ENCODE measurements at places on chromosomes 5 and 9.

DNA sequence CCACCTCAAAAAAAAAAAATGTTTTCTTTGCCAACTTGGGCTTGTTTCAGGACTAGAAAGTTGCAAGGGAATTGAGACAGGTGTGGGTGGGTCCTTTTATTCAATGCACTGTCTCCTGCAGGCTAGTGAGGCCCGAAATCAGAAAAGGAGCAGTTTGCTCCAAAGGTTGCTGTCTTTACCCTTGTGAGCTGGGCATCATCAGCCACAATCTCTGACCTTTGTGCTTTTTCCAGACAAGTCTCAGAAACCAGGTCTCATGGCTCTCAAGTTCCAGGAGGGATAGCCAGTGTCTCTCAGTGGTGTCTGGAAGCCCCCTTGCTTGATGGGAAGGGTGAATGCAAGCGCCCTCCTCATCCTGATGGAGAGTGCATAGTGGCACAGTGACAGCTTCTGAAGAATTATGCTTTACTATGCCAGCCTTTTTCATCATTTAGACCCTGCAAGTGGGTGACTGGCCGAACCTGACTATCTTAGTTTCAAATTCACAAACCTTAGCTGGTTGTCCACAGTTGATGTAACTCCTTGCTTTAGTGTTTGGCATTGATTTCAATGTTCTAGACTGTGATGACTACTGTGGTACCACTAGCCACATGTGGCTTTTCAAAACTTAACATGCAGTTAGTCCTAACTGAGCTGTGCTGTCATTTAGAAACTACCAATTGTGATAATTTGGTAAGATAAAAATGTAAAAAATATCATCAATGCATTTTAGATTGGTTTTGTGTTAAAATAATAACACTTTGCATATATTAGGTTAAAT lies 468.6 kb downstream of the GADD45G start:
- no peak for DNase-seq

- DNase-seq, result no peak
These were observed 91.8 kb downstream of the SAXO1 start for GRCh38 chr9:18941060-18941740.

- DNase-seq, result no peak
These were observed 43.1 kb upstream of the GLIPR2 start for GRCh38 chr9:36093384-36093783.

- DNase-seq, result no peak
These were observed 25.4 kb upstream of the RNF20 start for GRCh38 chr9:101508211-101508610.

DNA sequence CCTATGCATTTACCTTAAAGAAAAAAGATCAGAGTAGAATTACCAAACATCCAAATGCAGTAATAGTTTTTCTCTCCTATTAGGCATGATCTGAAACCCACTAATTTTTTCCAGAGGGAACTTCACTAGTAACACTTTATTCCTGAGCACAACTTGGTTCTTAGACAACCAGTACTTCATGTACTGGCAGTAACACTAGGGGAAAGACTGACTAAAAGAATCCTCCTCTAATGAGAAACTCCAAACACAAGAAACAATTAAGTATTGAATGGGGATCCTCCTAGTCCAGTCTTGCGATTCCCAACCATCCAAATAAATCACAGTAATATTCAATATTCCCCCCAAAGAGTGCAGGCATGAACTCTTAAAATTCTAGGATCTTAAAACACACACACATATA lies 48.9 kb downstream of the ZNF608 start:
- no peak for DNase-seq

GRCh38 chr5:109779036-109779735 lies 89.5 kb downstream of the MAN2A1 start:
- DNase-seq, result no peak

DNA sequence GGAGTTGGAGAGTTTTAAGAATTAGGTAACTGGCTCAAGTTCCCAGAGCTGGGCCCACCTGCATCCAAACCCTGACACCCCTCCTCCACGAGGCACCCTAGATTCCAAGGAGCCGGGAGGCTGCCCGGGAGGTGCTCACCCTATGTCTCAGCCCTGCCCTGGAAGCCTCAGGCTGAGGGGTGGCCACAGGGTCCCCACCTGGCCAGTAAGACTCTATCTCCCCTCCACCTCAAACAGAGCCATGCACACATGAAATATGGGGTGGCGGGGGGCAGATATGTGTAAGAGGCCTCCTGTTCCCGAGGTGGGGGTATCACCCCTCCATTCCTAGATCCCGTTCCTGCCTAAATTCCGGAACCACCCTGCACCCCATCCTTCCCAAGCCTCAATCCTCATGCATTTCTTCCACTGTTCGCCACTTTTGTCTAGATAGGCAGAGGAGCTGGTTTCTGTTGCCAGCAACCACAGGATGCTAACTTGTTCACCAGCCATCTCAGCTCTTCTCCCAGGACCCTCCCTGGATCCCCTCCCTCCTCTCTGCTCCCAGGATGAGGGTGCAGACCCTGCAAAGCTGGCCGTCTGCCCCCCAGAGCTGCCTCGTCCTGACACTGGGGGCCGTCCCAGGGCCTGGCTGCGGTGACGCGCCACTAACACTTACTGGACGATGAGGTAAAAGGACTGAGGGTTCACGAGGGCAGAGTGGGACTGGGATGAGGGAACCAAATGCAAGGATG lies 44.1 kb downstream of the COL23A1 start:
- no peak for DNase-seq

- no peak for DNase-seq
These were observed 469.5 kb downstream of the MAN2A1 start for GRCh38 chr5:110159202-110159601.

DNA sequence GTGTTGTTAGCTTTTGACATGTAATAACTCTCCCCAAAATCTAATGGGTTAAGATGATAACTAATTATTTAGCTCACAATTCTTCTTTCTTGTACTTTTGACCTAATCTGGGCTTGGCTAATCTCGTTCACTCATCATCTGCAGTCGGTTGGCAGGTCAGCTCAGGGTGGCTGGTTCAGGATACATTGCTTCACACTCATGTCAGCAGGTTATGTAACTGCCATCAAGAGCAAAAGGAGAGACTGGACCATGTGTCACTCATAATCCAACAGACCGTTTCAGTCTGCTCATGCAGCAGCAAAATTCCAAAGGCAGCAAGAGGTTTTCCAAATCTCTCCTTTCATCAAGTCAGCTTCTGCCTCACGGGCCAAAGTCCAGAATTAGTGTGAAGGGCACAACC lies 998.4 kb upstream of the CTNND2 start:
- DNase-seq, result no peak

GRCh38 chr5:172886974-172887501 lies 53.0 kb downstream of the ERGIC1 start:
- peak; percentile 99 for DNase-seq

GRCh38 chr9:129889941-129890717 lies 54.9 kb downstream of the USP20 start:
- DNase-seq, result peak; percentile 67

GRCh38 chr5:155953335-155953734 lies 373.6 kb upstream of the SGCD start:
- no peak for DNase-seq

DNA sequence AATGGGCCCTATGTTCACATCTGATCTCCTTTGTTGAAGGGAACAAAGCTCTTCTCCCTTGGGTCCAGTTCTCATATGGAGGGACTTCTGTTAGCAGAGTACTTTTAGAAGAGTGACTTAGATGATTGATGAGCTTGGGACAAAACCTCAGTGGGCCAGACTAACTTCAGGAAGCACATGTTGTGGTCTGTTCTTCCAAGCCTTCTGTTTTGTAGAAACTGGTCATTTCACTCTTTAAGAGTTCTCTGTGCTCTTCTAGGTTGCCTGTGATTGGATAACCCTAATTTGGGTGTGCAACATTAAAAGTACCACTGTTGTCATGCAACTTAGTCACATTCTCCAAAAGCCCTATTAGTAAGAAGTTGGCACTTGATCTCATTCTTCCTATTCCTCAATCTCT lies 183.5 kb upstream of the ACO1 start:
- DNase-seq, result no peak

DNA sequence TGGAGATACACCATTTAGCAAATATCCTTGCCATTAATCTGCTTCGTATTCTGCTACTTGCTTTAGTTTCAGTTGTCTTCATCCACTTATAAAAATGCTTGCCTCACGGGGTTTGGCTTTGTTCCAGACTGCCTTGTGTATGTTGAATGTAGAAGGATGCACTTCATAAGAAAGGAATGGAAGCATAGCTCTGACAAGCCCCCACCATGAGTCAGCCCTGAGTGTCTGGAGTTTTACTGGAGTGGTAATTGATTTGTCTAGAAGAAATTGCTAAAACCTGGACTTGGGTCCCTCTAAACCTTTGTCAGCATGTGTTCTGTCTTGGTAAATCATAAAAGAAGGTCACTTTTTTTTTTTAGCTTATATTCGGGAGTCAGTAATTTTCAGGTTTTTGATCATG lies 4.6 kb downstream of the TEX48 start:
- no peak for DNase-seq

GRCh38 chr9:6498982-6499381 lies 86.0 kb downstream of the UHRF2 start:
- DNase-seq, result peak; percentile 33

DNA sequence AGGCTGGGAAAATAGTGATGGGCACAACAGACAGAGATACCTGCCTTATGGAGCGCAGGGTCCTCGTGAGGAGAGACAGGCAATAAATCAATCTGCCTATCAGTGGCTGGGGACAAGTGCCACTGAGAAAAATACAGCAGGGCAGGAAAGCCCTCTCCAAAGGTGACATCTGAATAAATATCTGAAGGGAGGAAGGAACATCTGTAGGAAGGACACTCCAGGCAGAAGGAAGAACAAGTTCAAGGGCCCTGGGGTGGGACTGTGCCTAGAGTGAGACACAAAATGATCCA lies 53.7 kb upstream of the SLC25A51 start:
- no peak for DNase-seq

GRCh38 chr5:10498350-10498749 lies 56.7 kb downstream of the ROPN1L start:
- no peak for DNase-seq

- DNase-seq, result peak; percentile 93
These were observed 607 bp downstream of the FAXDC2 start for GRCh38 chr5:154849791-154850201.

- DNase-seq, result no peak
These were observed 136.7 kb downstream of the NUDT12 start for GRCh38 chr5:103425686-103426454.

DNA sequence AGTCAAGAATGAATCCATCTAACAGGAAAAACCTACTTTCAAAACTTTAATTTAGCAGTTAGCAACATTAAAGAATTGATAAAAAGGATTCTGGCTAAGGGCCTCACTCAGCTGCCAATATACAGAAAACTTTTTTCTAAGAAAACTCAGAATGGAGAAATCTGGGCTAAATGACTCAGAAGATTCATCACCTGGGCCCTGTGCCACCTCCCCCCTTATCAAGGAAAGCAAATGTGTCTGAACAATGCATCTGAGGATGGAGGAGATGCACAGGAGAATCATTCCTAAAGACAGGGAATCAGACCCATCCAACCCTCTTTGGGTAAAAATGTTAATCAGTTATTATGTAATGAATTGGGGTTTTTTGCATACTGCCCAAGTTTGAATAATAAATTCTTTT lies 592.0 kb upstream of the DMAC1 start:
- DNase-seq, result no peak

- DNase-seq, result no peak
These were observed 188.2 kb upstream of the TAS2R1 start for GRCh38 chr5:9818340-9818845.

DNA sequence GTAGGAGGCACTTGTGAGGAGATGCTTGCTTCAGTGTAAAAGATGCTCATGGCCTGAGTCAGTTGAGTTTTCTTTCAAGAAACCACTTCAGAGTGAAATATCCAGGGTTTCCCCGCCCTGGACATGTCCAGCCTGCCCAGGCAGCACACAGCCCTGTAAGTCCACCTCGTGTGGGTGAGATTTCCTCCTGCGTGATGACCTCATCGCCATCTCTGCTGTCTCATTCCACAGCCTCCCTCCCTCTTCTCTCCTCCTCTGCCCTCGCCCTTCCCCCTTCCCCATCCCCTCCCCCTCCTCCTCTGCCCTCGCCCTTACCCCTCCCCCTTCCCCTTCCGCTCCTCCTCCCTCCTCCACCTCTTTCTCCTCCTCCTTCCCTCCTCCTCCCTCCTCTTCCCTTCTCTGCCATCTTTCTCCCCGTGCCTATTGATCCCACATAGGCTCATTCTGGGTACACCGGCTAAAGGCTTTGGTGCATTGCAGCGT lies 34.0 kb upstream of the NCS1 start:
- peak; percentile 83 for DNase-seq

DNA sequence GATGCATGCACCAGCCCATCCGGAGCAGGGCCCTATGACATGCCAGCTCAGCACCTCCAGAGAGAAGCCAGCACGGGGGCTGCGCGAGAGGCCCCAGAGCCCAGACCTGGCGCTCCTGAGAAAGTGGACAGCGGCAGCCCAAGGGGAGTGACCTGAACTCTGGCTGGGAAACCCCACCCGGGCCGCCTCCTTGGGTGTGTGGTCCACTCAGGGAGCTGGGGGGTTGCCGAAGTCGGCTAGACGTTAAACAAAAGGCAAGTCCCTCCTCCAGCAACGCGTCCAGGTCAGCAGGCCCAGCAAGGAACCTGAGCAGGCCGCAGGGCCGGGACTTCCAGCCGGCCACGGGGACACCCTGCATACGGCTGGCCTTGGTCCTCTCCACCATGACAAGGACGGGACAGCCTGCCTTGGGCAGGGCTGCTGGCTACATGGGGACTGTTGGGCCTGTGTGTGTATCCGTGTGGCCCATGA lies 35.7 kb downstream of the NACC2 start:
- no peak for DNase-seq

DNA sequence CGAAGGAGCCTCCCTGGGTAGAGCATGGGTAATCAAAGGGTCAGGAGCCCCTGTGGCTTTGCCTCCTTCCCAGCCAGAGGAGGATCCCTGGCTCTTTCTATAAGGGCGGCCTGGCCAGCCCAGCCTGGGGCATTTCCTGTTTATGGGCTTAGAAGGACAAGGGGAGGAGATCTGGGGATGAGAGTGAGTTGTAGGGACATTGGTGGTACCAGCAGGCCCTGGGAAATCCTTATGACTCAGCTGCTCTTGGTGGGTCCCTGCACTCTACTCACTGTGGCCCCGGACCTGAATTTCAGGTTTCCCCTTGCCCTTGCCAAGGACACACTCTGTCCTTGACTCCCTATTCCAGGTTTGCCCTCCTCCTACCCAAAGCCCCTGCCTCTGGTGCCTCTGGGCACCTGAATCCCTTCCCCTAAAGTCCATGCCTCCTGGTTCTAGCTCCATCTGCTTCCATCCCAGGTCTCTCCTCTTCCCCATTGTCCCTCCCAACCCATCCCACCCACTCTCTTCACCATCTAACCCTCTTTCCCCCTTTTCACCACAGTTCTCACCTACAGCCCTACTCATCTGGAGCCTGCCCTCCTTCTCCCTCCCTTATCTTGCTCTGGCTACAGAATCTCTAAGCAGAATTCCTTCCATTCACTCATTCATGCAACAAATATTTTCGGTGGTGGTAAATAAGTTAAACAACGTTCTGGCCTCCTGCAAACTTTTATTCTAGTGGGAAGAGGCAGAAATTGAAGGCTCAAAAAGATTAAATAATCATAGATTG lies 34.9 kb downstream of the PCDH1 start:
- no peak for DNase-seq

GRCh38 chr5:135028791-135029476 lies 5.1 kb downstream of the PITX1 start:
- no peak for DNase-seq

GRCh38 chr9:5562806-5563416 lies 52.6 kb downstream of the PDCD1LG2 start:
- DNase-seq, result no peak
